Kidney epithelial cell (primary cell): ENCODE measurements at places on chromosomes 12 and 14. TPM values are rescaled to one million over a fixed set of nuclear protein-coding genes. Genes with fewer than 3 reads are reported as not detected.

DNA sequence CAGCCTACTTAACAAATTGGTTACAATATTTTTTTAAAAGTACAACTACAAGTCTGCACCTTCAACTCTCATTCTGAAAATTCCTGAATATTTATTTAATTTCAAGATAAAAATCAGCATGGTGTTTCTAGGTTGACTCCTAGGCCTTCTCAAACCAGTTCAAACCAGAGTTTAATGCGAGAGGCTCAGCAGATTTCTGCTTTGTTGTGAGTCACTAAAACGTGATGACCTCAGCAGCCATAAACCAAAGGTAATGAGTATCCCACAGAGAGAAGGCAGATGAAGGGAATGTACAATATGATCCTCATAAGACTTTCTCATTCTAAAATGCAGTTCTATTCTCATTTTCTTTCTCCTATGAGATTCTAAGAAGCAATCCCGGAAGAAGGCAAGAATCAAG, 1.5 kb downstream of the PRDM4 start:
- DNase-seq = peak; percentile 85

GRCh38 chr14:72237722-72238666, 305.8 kb downstream of the RGS6 start:
- no peak for DNase-seq

DNA sequence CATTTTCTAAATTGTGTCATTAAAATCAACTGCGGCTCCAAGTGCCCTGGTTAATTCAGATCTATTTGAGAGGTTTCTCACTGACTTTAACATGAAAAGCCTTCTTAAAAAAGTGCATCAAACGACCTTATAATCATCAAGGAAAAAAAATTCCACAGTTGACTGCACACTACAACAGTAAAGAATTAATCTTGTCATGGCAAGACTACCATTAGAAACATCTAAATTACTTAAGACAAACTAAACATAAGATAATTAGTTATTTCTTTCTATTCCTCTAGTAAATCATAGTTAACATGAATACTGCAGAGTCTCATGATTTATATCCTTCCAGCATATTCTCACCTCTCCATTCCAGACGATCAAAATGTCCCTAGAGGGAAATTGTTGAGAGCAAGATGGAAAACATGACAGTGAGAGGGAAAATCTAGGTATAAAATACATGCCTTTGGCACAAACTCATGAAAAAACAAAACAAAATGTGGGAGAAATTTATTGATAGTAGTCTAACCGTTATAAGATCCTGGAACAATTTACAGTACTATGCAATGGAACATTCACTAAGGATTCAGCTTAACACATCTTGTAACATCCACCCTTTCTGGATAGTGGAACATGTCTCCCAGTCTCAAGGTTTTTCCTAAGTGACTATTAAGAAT, 112.5 kb downstream of the PRKD1 start:
- DNase-seq = no peak

- no peak for DNase-seq
Observed at GRCh38 chr12:48696626-48697025, 14.6 kb upstream of the KANSL2 start.

HOXC6 gene
- 1.1 and 1.8 TPM in 2 replicates for total RNA-seq

GPRC5D gene
- not detected in 2 replicates for total RNA-seq

SLC10A1 gene
- not detected in 2 replicates for total RNA-seq

NUP37 gene
- 23.1 and 25.5 TPM in 2 replicates for total RNA-seq
